ENCODE measurements at places on chromosomes 3 and 15.

- no peak for DNase-seq
Observed at GRCh38 chr15:44811337-44811736, 75.0 kb downstream of the TRIM69 start.

DNA sequence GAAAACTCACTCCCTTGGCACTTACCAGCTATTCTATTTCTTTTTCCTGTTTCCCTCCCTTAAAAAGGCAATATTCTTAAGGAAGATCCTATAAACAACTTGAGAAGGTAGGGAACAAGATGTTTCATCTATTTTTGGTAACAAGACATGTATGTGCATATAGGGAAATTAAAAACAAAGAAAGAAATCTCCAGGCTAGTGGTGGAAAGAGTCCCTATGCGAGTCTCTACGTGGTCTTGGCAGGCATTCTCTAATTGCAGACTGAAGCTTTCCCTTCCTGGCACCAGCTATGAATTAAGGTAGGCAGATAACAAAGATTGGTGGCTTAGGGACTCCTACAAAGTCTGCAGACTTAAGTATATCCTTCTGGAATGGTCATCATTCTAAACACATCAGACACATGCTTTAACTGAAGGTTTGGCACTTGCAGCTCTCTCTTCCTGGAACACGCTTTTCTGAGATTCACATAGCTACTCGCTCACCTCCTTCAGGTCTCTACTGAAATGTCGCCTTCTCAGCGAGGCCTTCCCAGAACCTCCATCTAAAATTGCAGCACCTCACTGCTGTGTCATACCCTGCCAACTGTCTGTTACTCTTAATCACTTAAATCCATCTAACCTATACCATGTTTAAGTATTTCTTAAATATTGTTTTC, 336.0 kb downstream of the VGLL3 start:
- no peak for DNase-seq

DNA sequence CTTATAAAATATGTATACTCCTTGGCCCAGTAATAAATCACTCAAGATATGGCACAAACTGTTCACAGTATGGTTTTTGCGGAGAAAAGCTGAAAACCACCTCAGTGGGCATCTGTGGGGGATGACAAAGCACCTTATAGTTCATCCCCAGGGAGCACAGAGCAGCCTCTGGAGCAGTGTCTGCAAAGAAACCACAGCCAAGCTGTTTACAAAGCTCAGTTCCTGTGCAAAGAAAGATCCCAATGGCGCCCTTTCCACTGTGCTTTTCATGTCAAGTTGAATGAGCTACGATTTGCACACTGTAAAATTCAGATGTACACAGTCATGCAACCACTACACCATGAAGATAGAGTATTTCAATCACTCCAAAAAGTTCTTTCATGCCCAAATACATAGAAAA, 2.5 kb upstream of the EFCC1 start:
- no peak for DNase-seq

GRCh38 chr3:135014566-135014965, 219.5 kb downstream of the EPHB1 start:
- DNase-seq, result no peak

DNA sequence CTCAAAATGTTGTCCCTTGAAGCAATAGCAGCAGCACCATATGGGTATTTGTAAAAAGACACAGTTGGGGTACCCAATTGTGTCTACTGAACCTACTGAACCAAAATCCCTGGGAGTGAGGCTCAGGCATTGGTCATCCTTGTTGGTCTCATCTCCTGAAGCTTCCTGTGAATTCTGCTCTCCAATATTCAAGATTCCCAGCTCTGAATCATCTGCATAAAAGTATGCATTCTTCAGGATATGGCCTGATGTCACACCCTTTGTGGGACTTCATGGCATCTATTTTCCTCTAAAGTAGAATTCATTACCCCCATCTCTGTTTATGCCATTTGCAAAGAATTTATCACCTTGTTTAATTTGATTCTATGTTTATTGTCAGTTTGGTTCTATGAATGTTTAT, 13.3 kb upstream of the PTX3 start:
- no peak for DNase-seq

GRCh38 chr3:114308830-114309229, 15.0 kb downstream of the TIGIT start:
- no peak for DNase-seq
